ENCODE measurements at places on chromosomes 1 and 21.
A peak's percentile ranks its signal among the peaks of the same experiment; 100 is the strongest.

DNA sequence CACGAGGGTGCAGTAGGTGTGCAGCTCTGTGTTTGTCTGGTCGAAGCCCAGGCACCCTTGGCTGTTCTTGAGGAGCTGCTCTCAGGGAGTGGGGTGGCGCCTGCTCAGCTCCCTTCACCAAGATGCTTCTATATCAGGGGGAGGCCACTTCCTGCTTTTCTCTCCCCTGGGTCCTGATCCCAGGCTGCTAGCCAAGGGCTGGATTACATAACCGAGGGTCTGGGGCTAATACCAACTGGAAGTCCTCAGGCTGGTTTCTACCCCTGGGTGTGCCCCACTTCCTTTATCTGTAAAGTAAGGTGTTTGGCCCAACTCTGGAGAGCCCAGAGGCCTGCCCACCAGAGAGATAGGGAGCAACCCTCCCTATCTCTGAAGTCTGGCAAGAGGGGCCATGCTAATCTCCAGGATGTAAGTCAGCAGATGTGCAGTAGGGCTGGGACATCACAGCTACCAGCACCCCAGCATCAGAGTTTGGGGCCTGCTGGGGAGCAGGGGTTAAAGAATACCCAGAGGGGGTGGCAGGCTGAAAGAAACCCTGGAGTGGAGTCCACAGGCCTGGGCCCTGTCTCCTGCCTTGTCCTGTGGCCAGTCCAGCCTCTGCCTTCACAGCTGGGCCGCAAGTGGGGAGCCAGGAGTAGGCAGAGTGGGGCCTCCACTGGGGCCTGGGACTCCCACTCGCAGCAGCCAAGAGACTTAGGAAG lies 2.1 kb downstream of the SELENBP1 start:
- no peak for DNase-seq

DNA sequence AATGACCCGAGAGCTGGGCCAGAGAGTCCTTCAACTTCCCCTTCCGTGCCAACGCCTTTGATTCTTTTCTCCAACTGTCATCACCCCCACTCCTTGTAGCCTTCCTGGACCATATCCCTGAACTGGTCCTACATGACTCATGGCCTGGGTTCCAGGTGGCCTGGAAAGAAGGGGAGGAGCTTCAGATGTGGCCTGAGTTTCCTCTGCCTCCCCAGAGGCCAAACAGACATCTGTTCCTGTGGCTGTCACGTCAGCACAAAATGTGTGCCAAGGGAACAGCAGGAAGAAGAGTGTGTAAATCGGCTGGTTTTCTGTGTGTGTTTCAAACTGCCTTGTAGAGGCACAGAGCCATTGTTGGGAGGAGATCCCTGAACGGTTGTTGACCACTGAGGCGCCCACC lies 24.9 kb upstream of the KIRREL1 start:
- DNase-seq: no peak

DNA sequence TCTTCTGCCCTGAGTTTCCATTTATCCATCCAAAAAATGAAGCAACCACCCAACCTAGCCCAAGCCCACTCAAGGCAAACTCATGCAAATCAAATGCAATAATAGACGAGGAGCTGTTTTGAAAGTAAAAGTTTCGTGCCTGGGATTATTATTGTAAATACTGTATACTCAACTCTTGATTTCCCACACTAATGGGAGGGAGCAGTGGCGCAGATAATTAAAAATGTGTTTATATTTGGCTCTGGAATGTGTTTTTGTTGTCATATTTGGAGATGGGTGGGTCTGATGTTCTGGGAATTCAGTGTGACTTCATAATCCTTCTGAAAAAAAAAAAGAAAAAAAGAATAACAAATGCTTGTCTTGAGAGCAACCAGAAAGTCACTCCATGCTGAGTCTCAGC lies 52.5 kb downstream of the KLHDC7A start:
- DNase-seq: no peak

- DNase-seq: no peak
Measured at GRCh38 chr1:232897949-232898465, 52.4 kb upstream of the NTPCR start.

DNA sequence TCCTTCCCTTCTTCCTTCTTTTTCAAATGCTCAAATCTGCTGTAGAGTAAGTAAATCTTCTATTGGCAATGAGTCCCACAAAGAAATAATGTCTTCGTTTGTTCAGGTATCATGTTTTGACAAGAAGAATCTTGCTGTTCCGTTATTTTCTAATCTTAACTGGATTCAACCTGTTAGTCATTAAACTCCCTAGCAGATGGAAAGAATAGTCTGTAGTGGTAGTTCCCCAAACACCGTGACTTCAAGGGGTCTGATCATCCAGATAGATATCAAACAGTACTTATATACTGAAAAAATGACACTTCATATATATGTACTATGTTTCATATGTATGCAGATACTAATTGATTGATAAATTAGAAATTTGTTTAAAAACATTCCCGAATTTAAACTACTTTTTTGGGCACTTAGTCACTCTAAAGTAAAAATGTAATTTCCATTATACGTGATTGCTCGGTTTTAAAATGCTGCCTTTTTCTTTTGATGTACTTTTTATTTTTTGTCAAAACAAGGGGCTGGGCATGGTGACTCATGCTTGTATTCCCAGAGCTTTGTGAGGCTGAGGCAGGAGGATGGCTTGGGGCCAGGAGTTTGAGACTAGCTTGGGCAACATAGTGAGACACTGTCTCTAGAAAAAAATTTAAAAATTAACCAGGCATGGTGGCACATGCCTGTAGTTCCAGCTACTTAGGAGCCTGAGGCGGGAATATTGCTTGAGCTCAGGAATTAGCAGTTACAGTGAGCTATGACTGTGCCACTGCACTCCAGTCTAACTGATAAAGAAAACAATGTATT lies 335.7 kb upstream of the SNX7 start:
- no peak for DNase-seq

GRCh38 chr1:78570539-78570938 lies 49.7 kb upstream of the IFI44L start:
- no peak for DNase-seq

- no peak for DNase-seq
Measured at GRCh38 chr1:185328255-185328654, 11.2 kb upstream of the IVNS1ABP start.

GRCh38 chr1:182652933-182653332 lies 31.5 kb downstream of the RGS8 start:
- no peak for DNase-seq

GRCh38 chr1:240562111-240562590 lies 49.8 kb downstream of the GREM2 start:
- no peak for DNase-seq

DNA sequence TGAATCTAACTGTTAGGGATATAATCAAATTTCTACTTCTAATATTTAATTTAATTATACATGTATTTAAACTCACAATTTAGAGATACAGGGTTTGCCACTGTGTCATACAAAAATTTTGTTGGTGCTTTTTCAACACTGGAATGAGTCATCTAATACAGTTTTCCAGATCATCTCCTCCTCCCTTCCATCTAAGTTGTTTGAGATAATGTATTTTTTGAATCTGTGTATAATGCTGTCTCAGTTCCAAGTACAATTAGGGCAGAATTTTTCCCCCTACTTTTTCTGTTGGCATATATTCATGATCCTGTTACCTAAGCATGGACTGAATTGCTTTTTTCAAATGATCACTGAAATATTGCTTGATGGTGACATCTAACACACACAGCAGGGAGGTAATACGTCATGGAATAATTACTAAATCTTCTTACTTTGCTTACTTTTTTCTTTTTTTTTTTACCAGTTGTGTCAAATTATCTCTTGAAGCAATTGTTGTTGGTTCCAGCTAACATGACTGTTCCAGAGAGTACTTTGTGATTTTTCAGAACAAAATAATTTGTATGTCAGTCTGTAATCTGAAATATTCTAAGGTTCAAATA lies 146.0 kb downstream of the MAGI3 start:
- DNase-seq: no peak

DNA sequence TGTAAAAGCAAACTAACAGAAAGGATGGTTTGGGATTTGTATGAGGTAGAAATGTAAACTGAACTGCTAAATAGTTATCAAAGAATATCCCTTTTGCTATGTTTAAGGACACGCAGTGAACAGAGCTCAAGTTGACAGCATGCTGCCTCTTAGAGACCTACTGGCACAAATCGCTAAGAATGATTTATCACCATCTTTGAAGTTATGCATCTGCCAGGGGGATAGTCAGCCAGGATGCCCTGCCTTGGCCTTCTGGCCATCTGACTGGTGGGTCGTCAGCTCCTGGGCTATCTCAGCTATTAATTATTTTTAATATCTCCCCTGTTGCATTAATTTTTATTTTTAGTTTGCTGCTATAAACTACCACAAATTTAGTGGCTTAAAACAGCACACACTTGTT lies 334.8 kb upstream of the KAZN start:
- DNase-seq: no peak

GRCh38 chr1:174976436-174977108 lies 23.2 kb upstream of the CACYBP start:
- DNase-seq: peak; percentile 20

GRCh38 chr1:40318970-40319621 lies 2.0 kb upstream of the COL9A2 start:
- DNase-seq: no peak

DNA sequence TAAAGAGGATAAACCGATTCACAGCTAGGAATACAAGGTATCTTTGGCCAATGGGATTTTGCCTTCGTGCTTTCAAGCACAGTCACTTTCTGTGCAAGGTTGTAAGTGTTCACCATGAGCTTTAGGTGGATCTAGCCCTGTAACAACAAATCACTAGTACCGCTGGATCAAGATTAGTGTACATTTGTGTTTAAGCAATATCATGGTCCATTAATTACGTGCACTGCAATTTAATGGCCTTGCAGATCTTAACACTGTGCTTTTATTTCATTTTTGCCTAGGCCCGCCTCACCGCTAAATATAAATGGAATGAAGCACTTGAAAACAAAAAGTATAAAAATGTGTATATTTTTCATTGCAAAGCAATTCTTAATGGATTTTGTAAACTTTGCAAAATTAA lies 461.1 kb downstream of the DSCAM start:
- no peak for DNase-seq

- DNase-seq: no peak
Measured at GRCh38 chr1:70140343-70140742, 65.0 kb downstream of the LRRC40 start.

- no peak for DNase-seq
Measured at GRCh38 chr1:104574620-104575019, 824.9 kb downstream of the AMY1C start.

- DNase-seq: no peak
Measured at GRCh38 chr1:72516826-72517225, 234.5 kb upstream of the NEGR1 start.
